ENCODE measurements at places on chromosomes 5 and 9. TPM values are rescaled to one million over a fixed set of nuclear protein-coding genes. Genes with fewer than 3 reads are reported as not detected.

ZNF658 gene
- total RNA-seq = 4.5 TPM

SLC1A1 gene
- total RNA-seq = 13.1 TPM

GRCh38 chr9:3836011-3836410 lies 310.2 kb upstream of the RFX3 start:
- no peaks in the 10 kb centered on the region for H3K4me1 ChIP-seq
- H3K4me3 ChIP-seq = no peak overlapping the region
- H3K27ac ChIP-seq = no peak overlapping the region
- no peaks in the 10 kb centered on the region for H3K27me3 ChIP-seq
- no peaks in the 10 kb centered on the region for H3K36me3 ChIP-seq
- DNase-seq = no peak

- H3K27ac ChIP-seq = no peak overlapping the region
- H3K4me3 ChIP-seq = no peak overlapping the region
- no peaks in the 10 kb centered on the region for H3K36me3 ChIP-seq
- no peak for DNase-seq
These were observed 72.0 kb upstream of the RAI14 start for GRCh38 chr5:34584165-34584564.

GRCh38 chr9:90059436-90059835 lies 454.6 kb downstream of the GADD45G start:
- H3K4me3 ChIP-seq = no peak overlapping the region
- no peaks in the 10 kb centered on the region for H3K36me3 ChIP-seq
- DNase-seq = no peak
- H3K27ac ChIP-seq = no peak overlapping the region
- H3K4me1 ChIP-seq = no peaks in the 10 kb centered on the region

DNA sequence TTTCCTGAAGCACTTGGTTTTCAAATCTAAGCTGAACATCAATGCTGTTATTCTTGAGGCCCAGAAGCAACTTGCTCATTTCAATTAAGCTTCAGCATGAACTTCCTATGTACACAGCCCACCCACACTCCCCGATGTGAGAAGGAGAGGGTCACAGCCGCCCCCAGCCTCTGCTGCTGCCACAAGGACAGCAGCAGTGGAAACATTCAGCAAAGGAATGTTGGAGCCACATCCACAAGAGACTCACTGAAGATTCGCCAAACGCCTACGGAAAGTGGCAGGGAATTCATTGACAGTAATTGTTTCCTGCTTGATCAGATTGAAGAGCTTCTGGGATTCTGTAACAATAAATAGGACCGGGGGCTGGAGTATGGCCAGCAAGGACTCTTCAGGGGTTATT lies 2.9 kb downstream of the TGFBI start:
- peak overlapping the region; percentile 11 for H3K27ac ChIP-seq
- no peaks in the 10 kb centered on the region for H3K36me3 ChIP-seq
- no peak overlapping the region for H3K4me3 ChIP-seq
- no peaks in the 10 kb centered on the region for H3K27me3 ChIP-seq
- peaks cover 9% of the 10 kb centered on the region for H3K4me1 ChIP-seq

DNA sequence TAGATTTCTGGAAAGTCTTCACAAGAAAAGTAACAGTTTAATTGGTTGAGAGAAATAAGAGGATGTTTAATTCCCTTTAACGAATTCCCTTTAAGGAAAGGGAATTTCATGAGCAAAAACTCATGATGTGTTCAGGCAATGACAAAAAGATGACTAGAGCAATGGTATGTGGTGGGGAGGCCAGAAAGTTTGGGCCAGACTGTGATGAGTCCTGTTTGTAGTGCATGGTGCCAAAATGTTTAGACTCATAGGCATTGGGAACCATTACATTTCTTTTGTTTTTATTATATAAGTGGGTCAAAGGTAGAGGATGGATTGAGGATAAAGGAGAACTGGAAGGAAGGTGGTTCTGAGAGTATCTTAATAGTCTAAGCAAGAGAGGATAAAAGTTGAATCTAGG lies 10.9 kb downstream of the CNTRL start:
- H3K27ac ChIP-seq = no peak overlapping the region
- no peak overlapping the region for H3K4me3 ChIP-seq
- no peak for DNase-seq
- H3K36me3 ChIP-seq = no peaks in the 10 kb centered on the region
- H3K4me1 ChIP-seq = no peaks in the 10 kb centered on the region

- H3K27ac ChIP-seq = no peak overlapping the region
- H3K4me1 ChIP-seq = no peaks in the 10 kb centered on the region
- no peak for DNase-seq
- no peaks in the 10 kb centered on the region for H3K27me3 ChIP-seq
- no peaks in the 10 kb centered on the region for H3K36me3 ChIP-seq
- H3K4me3 ChIP-seq = no peak overlapping the region
These were observed 144.0 kb upstream of the ZNF462 start for GRCh38 chr9:106718936-106719335.

- H3K27me3 ChIP-seq = no peaks in the 10 kb centered on the region
- DNase-seq = no peak
- no peak overlapping the region for H3K4me3 ChIP-seq
- no peaks in the 10 kb centered on the region for H3K36me3 ChIP-seq
These were observed 2.4 kb upstream of the CCDC112 start for GRCh38 chr5:115298811-115299210.

DNA sequence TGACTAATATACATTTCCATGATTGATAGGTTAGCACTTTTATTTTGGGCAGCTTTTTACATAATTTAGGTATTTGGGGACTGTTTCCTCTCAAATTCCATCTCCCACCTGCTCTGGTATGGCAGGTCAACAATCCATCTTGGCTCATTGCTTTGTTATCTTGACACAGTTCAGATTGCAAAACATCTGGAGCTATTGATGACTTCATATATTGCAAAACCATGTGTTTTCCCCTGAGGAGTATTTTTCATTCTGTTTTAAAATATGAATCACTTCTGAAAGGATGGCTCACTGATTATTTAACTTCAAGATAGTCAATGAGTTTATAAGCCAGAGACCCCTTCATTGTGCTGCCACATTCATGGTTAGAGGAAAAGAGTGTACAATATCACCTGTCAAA lies 1206.0 kb upstream of the C9orf72 start:
- H3K4me1 ChIP-seq = no peaks in the 10 kb centered on the region
- H3K27me3 ChIP-seq = no peaks in the 10 kb centered on the region
- DNase-seq = no peak

- H3K27ac ChIP-seq = no peak overlapping the region
- H3K27me3 ChIP-seq = no peaks in the 10 kb centered on the region
- H3K36me3 ChIP-seq = no peaks in the 10 kb centered on the region
- peaks cover 3% of the 10 kb centered on the region for H3K4me1 ChIP-seq
- H3K4me3 ChIP-seq = no peak overlapping the region
- no peak for DNase-seq
These were observed 50.7 kb downstream of the ITGA2 start for GRCh38 chr5:53039855-53040254.

DNA sequence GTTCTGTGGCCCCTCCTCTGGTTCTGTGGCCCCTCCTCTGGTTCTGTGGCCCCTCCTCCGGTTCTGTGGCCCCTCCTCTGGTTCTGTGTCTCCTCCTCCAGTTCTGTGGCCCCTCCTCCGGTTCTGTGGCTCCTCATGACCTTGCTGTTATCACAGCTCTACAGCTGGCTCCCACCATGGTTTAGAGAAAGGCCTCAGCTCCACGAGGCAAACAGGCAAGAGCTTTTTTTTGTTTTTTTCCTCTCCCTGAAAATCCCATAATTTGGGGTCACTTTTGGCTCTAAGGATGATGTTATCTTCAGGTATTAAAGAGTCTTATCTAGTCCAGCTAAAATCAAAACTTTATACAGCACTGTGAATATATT lies 31.8 kb downstream of the C5orf15 start:
- H3K4me1 ChIP-seq = no peaks in the 10 kb centered on the region
- no peaks in the 10 kb centered on the region for H3K36me3 ChIP-seq
- no peaks in the 10 kb centered on the region for H3K27me3 ChIP-seq
- H3K4me3 ChIP-seq = no peak overlapping the region
- no peak overlapping the region for H3K27ac ChIP-seq
- no peak for DNase-seq

GRCh38 chr5:75524591-75524990 lies 12.9 kb downstream of the POLK start:
- DNase-seq = no peak
- H3K4me3 ChIP-seq = no peak overlapping the region
- no peak overlapping the region for H3K27ac ChIP-seq
- H3K4me1 ChIP-seq = peaks cover 3% of the 10 kb centered on the region
- H3K36me3 ChIP-seq = no peaks in the 10 kb centered on the region

DNA sequence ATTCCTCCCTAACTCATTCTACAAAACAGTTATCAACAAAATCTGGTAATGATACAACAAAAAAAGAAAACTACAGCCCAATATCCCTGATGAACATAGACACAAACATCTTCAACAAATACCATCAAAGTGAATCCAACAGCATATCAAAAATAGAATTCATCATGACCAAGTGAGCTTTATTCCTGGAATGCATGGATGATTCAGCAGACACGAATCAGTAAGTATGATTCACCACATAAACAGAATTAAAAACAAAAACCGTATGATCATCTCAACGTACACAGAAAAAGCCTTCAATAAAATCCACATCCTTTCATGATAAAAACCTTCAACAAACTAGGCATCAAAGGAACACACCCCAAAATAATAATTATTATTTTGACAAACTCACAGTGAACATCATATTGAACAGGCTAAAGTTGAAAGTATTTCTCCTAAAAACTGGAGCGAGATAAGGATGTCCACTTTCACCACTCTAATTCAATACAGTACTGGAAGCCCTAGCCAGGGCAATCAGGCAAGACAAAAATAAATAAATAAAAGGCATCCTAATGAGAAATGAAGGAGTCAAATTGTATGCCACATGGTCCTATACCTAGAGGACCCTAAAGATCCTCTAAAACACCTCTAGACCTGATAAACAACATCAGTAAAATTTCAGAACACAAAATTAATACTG lies 305.1 kb upstream of the RGMB start:
- no peak for DNase-seq
- no peak overlapping the region for H3K27ac ChIP-seq
- no peak overlapping the region for H3K4me3 ChIP-seq

DNA sequence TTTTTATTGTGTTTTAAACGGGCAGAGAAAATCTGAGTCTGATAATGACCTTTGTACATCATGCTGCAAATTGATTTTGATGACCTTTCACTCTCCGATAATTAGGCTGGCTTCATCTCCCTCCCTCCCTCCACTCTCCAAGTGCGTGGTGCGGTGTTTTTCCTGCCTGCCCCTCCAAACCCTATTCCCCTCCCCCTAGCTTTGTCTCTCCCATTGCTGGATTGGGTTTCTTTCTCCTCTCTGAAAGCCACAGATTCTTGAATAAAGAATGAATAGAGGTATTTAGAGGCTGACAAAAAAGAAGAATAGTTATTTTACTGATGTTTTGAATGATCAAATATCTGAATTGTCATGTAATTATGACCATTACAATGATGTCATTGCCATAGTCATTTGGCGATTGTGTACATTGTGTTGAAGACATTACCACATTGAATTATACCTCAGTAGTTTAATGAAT lies 571.1 kb upstream of the ZNF608 start:
- H3K4me3 ChIP-seq = no peak overlapping the region
- no peaks in the 10 kb centered on the region for H3K4me1 ChIP-seq
- H3K27me3 ChIP-seq = no peaks in the 10 kb centered on the region
- no peak overlapping the region for H3K27ac ChIP-seq

Data from breast epithelium (tissue), 4 donors.